ENCODE measurements at places on chromosomes 11 and 22.

DNA sequence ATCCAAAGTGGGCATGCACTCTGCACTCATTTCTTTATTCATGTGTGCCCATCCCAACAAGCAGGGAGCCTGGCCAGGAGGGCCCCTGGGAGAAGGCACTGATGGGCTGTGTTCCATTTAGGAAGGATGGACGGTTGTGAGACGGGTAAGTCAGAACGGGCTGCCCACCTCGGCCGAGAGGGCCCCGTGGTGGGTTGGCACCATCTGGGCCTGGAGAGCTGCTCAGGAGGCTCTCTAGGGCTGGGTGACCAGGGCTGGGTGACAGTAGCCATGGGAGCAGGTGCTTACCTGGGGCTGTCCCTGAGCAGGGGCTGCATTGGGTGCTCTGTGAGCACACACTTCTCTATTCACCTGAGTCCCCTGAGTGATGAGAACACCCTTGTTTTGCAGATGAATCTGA, 129.3 kb upstream of the B3GAT1 start:
- no peak for DNase-seq

GRCh38 chr11:125514336-125515101, 18.5 kb upstream of the FEZ1 start:
- peak; percentile 85 for DNase-seq

DNA sequence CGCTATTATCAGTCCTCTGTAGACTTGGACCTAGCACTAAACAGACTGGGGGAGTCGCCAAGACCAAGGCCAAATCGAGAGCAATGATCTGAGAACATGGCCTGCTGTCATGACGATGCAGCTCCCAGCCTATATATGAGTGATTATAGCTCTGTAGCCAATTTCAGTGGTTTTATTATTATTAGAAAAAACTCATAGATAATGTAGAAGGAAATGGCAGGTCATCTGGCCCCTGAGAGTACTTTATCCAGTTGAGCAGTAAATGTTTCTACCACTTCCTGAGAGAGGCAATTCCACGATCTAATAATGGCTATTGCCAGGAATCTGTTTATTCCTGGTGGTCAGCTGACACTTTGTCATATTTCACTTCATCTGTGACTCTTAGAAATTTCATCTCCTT, 666.7 kb downstream of the OPCML start:
- no peak for DNase-seq

GRCh38 chr22:25359601-25360261, 140.3 kb downstream of the CRYBB2 start:
- no peak for DNase-seq

GRCh38 chr11:130188047-130188446, 28.5 kb downstream of the ST14 start:
- DNase-seq = no peak

GRCh38 chr22:20089226-20089976, 9.4 kb downstream of the DGCR8 start:
- no peak for DNase-seq

GRCh38 chr11:86593833-86594232, 78.6 kb downstream of the ME3 start:
- no peak for DNase-seq

DNA sequence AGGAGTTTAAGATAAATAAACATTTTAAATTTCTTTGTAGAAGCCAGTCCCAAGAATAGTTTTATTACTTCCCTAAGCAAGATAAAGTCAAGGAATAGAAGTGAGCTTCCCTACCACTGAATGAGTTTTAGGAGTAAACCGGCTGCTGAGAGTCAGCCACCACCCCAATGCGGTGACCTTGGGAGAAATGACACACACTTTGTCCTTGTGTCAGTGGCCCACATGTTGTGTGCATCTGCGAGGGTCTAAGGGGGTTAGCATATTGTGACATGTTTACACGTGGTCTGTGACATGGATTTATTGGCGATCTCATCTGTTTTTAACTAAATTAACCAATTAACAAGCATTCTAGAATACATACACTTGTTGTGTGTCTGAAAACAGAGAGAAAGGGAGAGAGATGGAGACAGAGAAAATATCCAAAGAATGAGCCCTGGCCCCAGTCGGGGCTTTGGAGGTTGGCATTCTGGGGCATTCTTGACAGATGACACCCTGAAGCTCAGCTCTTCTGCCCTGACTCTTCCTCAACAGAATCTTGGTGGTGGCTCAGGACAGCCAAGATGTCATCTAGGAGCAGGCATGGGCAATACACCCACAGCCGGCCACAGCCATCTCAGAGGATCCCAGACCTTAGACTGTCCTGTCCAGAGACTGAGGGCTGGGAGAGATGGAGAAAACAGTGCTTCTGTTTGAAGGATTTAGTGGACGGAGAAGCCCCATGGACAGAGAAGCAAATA, 29.7 kb upstream of the TMPRSS4 start:
- DNase-seq = peak; percentile 64

- peak; percentile 64 for DNase-seq
Measured at GRCh38 chr22:49462795-49463194, 364.9 kb downstream of the BRD1 start.

GRCh38 chr11:33321422-33321821, 64.2 kb downstream of the HIPK3 start:
- DNase-seq = no peak

DNA sequence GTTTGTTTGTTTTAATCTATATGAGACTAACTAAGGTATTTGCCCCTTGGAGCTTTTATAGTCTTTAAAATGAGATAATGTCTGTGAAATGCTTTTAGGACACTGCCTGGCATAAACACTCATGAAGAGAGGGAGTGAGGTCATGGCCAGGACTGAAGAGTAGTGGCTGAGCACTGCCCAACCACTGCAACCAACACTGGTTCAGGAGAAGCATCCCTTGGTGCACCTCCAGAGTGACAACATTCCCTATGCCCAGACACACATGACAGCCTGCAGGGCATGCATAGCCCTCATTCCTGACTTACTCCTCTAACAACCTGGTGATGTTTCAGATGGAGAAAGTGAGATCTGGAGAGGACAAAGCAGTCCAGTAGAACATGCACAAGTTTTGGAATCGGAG, 36.1 kb downstream of the ME3 start:
- no peak for DNase-seq

DNA sequence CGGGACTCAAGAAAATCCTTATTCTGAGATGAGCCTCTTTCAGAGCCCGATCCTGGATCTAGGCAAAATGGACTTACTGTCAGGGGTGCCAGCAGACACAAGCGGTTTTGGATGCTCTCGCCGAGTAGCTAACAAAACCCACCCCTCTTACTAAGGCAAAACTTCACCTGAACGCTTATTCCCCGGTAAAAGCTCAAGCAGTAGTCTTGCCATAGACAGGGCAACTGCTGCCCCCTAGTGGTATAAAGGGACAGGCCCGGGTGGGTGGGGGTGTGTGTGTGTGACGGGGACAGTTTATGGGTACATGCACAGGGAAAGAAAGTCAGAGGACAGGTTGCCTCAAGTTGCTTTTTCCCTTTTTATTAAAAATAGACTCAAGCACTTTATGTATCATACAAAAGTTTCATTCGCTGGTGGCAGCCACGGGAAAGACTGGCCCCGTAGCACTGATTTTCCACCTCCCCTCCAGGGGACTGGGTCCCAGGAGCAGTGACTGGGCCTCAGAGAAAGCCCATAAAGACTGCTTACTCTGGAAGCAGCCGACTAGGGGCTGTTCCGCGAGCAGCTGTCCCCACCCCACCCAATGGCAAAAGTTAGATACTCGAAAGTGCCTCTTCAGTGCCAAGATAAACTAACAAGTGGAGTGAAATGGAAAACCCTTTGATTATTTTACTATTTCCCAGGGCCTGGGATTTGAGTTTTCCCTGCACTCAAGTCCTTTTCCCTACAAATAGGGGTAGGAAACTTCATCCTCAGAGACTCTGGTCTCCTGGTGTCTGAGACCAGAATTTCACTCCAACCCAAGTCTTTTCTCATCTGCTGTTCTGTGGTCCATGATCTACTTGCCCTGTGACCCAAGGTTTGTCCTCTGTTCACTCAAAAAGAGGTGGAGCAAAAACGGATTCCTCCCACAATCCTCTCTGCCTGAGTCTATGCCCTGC, 4.7 kb downstream of the YPEL4 start:
- DNase-seq = peak; percentile 96

GRCh38 chr11:33664827-33665226, 35.8 kb downstream of the C11orf91 start:
- DNase-seq = no peak

GRCh38 chr11:16917941-16918340, 96.3 kb downstream of the PLEKHA7 start:
- no peak for DNase-seq

GRCh38 chr11:92384358-92384757, 159.7 kb downstream of the FAT3 start:
- no peak for DNase-seq

DNA sequence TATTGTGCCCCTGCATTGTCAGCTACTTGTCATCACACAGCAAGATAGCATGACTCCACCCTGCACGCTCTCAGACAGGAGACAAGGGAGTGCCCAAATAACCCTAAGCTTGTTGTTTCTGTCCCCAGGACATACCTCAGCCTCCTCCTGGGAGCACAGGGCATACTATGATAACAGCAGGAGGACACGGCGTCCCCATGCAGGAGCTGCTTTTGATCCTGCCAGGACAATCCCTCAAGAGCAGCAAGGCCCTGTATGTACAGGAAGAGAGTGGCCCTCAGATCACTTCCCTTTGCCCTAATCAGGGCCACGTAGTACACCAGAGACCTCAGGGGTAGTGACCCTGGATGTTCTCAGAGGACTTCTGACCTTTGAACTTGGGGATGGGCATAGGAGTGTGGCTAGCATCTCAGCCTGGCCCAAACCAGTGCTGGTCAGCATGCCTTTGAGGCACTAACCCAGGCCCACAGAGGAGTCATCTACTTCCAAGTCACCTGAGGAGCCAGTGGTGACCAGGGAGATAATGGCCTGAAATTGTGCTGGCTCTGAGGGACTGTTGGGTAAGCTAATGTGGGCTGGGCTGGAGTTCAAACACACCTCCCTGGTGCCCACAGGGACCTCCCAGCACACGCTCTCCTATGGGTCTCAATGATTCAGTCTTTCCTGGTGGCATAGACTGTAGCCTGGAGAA, 9.2 kb downstream of the APOA4 start:
- DNase-seq = peak; percentile 55

DNA sequence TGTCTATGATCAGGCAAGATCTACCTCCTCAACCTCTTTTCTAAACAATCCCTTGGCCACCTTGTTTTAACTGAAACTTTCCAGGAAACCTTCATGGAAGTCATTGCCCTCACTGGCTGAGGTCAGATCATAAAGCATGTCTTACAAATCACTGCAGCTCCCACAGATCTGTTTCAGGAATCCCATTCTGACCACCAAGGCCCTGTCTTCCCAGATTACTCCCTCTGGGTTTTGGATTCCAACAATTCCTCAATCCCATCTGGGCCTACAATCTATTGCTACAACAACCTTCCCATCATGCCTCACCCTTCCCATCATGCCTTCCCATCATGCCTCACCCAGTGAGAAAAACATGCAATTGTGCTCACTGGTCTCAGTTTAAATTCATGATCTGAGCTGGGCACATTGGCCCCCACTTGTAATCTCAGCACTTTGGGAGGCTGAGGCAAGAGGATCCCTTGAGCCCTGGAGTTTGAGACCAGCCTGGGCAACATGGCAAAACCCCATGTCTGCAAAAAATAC, 15.9 kb downstream of the ADAMTS15 start:
- no peak for DNase-seq

GRCh38 chr11:57155838-57156607, 25.7 kb upstream of the LRRC55 start:
- no peak for DNase-seq

DNA sequence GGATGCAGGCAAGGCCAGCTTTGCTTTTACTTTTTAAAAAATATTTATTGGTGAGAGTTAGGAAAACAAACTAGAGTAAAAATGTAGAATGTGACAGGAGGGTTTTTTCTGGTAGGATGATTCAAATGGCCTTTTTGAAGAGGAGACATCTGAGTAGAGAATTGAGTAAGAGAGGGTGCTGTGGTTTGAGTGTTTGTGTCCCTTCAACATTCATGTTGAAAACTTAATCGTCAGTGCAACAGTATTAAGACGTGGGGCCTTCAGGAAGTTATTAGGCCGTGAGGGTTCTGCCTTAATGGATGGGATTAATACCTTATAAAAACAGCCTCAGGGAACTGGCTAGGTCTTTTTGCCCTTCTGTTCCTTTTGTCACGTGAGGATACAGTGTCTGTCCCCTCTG, 288.8 kb upstream of the C11orf87 start:
- DNase-seq = no peak

DNA sequence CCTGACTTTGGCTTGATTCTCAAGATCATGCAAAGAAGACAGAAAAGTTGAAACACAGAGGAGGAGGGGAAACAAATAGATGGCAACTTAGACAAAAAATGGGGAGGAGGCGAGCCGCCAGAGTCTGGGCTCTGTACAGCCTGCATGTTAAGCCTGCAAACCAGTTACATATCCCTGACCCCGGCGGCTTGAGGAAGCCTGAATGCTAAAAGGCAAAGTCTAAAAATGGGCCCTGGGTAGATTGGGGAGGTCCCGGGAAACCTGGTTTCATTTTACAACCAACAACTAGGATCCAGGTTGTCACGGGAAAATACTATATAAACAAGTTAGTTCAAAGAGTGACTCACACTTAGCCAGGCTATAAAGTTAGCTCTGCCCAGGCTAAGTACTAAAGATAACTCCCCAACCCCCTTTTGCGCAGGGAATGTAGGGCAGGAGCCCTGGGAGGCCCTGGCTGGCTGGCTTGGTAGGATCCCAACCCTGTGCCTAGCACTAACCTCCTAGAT, 18.8 kb upstream of the ZBTB16 start:
- DNase-seq = no peak

DNA sequence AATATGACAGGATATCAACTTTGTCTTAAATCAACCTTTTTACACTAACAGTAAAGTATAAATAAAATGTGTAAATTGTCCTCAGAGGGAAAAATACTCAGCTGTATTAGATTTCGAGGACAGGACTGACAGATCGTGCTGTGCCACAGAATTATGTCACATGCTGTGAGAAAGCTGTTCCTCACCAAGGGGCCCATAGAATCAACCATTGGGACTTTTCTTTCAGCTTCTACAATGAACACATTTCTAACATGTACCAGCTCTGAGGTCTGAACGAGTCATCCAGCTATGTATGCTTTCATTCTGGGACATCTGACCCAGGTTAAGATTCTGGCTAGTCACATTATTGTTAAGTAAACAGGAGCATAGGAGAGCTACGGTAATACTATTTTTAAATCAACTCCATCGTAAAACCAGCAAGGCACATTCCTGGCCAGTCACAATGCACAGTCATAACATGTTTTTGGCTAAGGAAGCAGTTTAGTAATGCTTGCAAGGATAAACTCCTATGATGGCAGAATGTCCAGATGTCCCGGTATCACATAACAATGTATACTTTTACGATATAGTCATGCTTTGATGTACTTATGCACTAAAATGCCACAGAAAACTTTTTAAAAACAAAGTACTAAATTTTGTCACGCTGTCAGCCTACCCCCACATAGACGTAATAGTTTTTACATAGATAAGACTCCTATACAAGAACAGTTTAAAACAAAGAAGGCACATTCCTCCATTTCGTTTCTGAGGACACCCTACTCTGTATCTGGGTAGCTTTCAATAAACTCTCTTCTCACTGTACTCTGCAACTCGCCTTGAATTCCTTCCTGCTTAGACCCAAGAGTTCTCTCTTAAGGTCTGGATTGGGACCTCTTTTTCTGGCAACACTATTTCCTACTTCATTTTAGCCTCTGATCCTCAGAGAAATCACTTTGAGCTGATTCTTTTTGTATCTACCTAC, 27.4 kb downstream of the ZNF214 start:
- DNase-seq = no peak

- no peak for DNase-seq
Measured at GRCh38 chr11:70637949-70638583, 239.7 kb downstream of the CTTN start.

All from activated CD4-positive, alpha-beta T cell treated with anti-CD3 and anti-CD28 coated beads, Interleukin-2, amount 10 ng/mL, durations not matched to agents 24 days and 14 days (primary cell).